ENCODE measurements at places on chromosomes 16 and 17.

GRCh38 chr17:3710951-3711383, 12.7 kb upstream of the HASPIN start:
- H3K27ac ChIP-seq, result no peak overlapping the region
- H3K36me3 ChIP-seq, result peaks cover 16% of the 10 kb centered on the region
- H3K4me3 ChIP-seq, result no peak overlapping the region
- peaks cover 3% of the 10 kb centered on the region for H3K4me1 ChIP-seq

DNA sequence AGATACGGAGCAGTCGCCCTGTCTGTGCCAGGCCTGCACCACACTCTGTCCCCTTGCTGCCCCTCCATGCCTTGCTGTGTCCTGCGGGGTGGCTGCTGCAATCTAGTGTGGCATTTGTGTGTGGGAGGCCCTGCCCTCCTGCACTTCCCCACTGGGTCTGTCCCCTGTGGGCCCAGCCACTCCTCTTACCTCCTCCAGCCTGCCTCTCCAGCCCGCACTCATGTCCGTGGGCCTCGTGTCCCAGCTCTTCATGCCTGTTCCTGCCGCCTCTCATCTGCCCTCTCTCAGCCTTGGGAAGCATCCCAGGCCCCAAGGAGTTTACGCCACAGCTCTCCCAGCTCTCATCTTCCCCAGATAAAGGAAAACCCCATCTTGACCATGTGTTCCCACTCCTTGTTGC, 26.6 kb downstream of the CRAMP1 start:
- no peak for DNase-seq
- H3K4me3 ChIP-seq, result no peak overlapping the region
- no peaks in the 10 kb centered on the region for H3K4me1 ChIP-seq
- no peak overlapping the region for H3K27ac ChIP-seq
- H3K27me3 ChIP-seq, result no peaks in the 10 kb centered on the region

DNA sequence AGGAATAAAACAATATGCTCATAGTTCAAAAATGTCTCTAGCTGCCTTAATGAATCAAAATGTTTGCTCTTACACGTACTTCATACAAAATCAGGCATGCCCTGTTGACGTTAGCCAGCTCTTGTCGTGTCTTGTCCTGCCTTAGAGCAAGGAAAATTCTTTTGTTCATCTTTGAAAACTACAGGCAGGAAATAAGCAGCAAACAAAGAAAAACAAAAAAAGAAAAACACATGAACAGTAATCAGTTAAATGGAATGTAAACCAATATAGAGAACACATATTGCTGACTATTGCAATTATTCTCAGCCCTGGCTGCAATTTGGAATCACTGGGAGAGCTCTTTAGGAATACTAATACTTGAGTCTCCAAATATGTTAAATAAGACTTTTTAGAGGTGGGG, 1.7 kb downstream of the CAPNS2 start:
- H3K27ac ChIP-seq, result no peak overlapping the region
- no peaks in the 10 kb centered on the region for H3K36me3 ChIP-seq
- H3K4me3 ChIP-seq, result no peak overlapping the region

- no peaks in the 10 kb centered on the region for H3K36me3 ChIP-seq
- no peak overlapping the region for H3K27ac ChIP-seq
- H3K27me3 ChIP-seq, result no peaks in the 10 kb centered on the region
- H3K4me1 ChIP-seq, result no peaks in the 10 kb centered on the region
- H3K4me3 ChIP-seq, result no peak overlapping the region
Observed at GRCh38 chr17:69058165-69058564, 2.6 kb downstream of the ABCA9 start.

- no peak overlapping the region for H3K27ac ChIP-seq
- H3K27me3 ChIP-seq, result no peaks in the 10 kb centered on the region
- DNase-seq, result no peak
Observed at GRCh38 chr16:77387815-77388209, 47.0 kb downstream of the ADAMTS18 start.

- H3K27ac ChIP-seq, result no peak overlapping the region
- no peaks in the 10 kb centered on the region for H3K36me3 ChIP-seq
- no peak for DNase-seq
- H3K27me3 ChIP-seq, result no peaks in the 10 kb centered on the region
- peaks cover 3% of the 10 kb centered on the region for H3K4me1 ChIP-seq
Observed at GRCh38 chr16:54245788-54246453, 40.7 kb downstream of the IRX3 start.

GRCh38 chr17:33038740-33039139, 47.1 kb downstream of the SPACA3 start:
- DNase-seq, result no peak
- H3K27ac ChIP-seq, result no peak overlapping the region
- H3K4me1 ChIP-seq, result no peaks in the 10 kb centered on the region
- no peaks in the 10 kb centered on the region for H3K27me3 ChIP-seq
- no peak overlapping the region for H3K4me3 ChIP-seq

GRCh38 chr17:56679777-56680422, 86.4 kb downstream of the NOG start:
- H3K27ac ChIP-seq, result no peak overlapping the region
- no peaks in the 10 kb centered on the region for H3K36me3 ChIP-seq
- peaks cover 3% of the 10 kb centered on the region for H3K4me1 ChIP-seq
- no peak overlapping the region for H3K4me3 ChIP-seq

GRCh38 chr17:733743-734142, 1.3 kb downstream of the TLCD3A start:
- no peaks in the 10 kb centered on the region for H3K27me3 ChIP-seq
- peak overlapping the region; percentile 81 for H3K4me3 ChIP-seq
- no peak for DNase-seq
- H3K36me3 ChIP-seq, result no peaks in the 10 kb centered on the region
- peaks cover 17% of the 10 kb centered on the region for H3K4me1 ChIP-seq

- H3K27me3 ChIP-seq, result no peaks in the 10 kb centered on the region
- no peak for DNase-seq
- no peaks in the 10 kb centered on the region for H3K36me3 ChIP-seq
- no peak overlapping the region for H3K27ac ChIP-seq
- H3K4me3 ChIP-seq, result no peak overlapping the region
Observed at GRCh38 chr17:54180950-54181349, 358.2 kb downstream of the KIF2B start.

DNA sequence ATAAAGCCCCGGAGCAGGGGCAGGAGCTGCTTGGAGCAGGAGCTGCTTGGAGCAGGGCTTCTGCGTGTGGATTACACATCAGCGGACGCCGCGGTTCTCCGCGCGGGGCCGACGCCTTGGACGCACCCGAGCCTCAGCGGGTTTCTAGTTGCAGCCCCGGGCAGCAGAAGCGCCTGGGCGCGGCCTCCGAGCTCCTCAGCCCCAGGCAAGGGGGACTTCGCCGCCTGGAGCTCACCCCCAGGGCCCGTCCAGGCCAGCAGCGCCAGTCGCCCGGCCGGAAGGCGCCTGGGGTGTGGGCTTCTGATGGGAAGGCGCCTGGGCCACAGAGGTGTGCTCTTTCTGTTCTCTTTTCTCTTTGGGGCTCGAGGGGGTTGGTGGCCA, 6.3 kb downstream of the FOXF1 start:
- peaks cover 21% of the 10 kb centered on the region for H3K4me1 ChIP-seq
- H3K36me3 ChIP-seq, result no peaks in the 10 kb centered on the region
- H3K27me3 ChIP-seq, result peaks cover 25% of the 10 kb centered on the region
- no peak overlapping the region for H3K4me3 ChIP-seq

GRCh38 chr16:14278749-14279148, 207.6 kb downstream of the MRTFB start:
- no peak for DNase-seq
- H3K27me3 ChIP-seq, result no peaks in the 10 kb centered on the region
- H3K4me3 ChIP-seq, result no peak overlapping the region
- H3K4me1 ChIP-seq, result no peaks in the 10 kb centered on the region

DNA sequence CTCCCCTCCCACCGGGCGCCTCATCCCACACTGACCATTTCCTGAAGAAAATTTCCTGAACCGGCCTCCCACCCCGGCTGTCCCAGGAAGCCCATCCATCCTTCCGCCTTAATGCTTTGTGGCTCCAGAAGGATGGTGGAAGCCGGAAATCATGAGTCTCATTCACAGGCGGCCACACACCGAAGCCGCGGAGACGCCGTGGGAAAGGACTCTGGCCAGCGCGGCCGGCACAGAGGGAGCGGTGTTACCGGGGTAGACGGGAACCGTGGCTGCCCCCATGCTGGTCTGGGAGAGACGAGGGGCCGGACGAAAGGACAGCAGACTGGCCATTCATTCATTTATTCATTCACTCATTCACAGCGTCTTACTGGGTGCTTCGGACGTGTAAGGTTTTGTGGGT, 326.8 kb downstream of the SEC14L1 start:
- no peak for DNase-seq
- no peak overlapping the region for H3K27ac ChIP-seq
- H3K4me3 ChIP-seq, result no peak overlapping the region
- H3K27me3 ChIP-seq, result no peaks in the 10 kb centered on the region
- H3K4me1 ChIP-seq, result peaks cover 31% of the 10 kb centered on the region
- no peaks in the 10 kb centered on the region for H3K36me3 ChIP-seq

- H3K27ac ChIP-seq, result no peak overlapping the region
- H3K4me3 ChIP-seq, result no peak overlapping the region
- DNase-seq, result no peak
- H3K36me3 ChIP-seq, result no peaks in the 10 kb centered on the region
- no peaks in the 10 kb centered on the region for H3K4me1 ChIP-seq
Observed at GRCh38 chr16:66264311-66265047, 102.0 kb upstream of the CDH5 start.

- no peak overlapping the region for H3K27ac ChIP-seq
- H3K36me3 ChIP-seq, result no peaks in the 10 kb centered on the region
- no peaks in the 10 kb centered on the region for H3K4me1 ChIP-seq
Observed at GRCh38 chr17:22268214-22268911, 576.0 kb downstream of the KCNJ18 start.

DNA sequence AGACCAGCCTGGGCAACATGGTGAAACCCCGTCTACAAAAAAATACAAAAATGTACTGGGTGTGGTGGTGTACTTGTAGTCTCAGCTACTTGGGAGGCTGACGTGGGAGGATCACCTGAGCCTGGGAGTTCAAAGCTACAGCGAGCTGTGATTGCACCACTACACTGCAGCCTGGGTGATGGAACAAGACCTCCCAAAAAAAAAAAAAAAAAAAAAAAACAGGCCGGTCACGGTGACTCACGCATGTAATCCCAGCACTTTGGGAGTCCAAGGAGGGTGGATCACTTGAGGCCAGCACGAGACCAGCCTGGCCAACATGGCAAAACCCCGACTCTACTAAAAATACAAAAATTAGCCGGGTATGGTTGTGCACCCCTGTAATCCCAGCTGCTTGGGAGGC, 12.7 kb upstream of the APPBP2 start:
- no peak overlapping the region for H3K27ac ChIP-seq
- H3K27me3 ChIP-seq, result no peaks in the 10 kb centered on the region
- no peak for DNase-seq
- H3K4me3 ChIP-seq, result no peak overlapping the region
- no peaks in the 10 kb centered on the region for H3K4me1 ChIP-seq

DNA sequence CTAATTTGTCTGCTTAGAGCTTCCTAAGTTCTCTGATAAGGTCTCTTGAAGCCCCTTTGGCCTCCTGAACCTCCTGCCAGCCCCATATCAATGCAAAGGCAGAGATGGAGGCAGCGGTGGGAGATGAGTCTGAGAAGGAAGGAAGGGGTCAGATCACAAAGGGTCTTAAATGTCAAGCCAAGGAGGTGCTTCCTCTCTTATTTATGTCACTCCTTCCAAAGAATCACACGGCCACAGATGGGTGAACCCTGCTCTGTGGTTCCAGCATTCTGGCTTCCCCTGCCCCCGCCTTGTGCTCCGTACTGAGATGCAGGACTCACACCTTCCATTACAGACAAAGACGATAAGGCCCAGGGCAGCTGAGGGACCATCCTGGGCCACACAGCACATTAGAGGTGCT, 96.3 kb downstream of the GSG1L start:
- no peak overlapping the region for H3K4me3 ChIP-seq
- no peak for DNase-seq
- H3K36me3 ChIP-seq, result no peaks in the 10 kb centered on the region
- no peaks in the 10 kb centered on the region for H3K27me3 ChIP-seq
- no peak overlapping the region for H3K27ac ChIP-seq
- H3K4me1 ChIP-seq, result no peaks in the 10 kb centered on the region

DNA sequence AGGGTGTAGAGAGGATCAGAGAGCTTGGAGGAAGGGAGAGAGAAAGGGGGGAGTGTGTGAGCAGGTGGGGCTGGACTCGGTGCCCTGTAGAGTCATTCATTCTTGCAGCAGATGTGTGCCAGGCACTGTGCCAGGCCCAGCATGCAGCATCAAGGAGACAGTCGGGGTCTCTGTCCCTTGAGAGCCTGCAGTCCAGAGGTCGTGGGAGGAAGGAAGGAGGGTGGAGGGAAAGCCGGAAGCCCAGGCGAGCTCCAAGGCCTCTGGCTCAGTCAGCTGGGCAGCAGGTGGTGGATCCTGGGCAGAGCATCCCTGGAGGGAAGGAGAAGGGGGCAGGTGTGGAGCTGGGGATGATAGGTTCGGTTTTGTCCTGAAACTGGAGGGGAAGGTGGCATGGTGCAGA, 27.5 kb downstream of the EPN2 start:
- no peak overlapping the region for H3K4me3 ChIP-seq
- H3K27me3 ChIP-seq, result no peaks in the 10 kb centered on the region
- H3K27ac ChIP-seq, result peak overlapping the region; percentile 80
- no peak for DNase-seq
- H3K36me3 ChIP-seq, result no peaks in the 10 kb centered on the region

DNA sequence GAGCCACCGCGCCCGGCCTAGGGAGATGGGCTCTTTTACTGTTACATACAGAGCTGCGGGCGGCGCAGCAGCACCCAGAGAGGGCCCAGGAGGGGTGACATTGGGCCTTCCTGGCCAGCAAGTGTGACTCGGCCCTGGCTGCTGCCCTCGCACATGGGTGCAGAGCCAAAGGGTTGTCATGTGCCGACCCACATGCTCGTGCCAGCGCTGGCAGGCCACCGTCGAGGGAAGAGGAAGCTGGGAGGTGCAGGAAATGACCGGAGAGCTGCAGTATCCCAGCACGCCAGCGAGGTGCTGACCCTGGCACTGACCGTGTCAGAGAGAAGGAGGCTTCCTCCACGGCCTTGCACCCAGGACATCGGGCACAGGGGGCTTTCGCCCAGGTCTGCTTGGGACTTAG, 8.0 kb downstream of the ENDOV start:
- H3K4me1 ChIP-seq, result peaks cover 6% of the 10 kb centered on the region
- H3K27ac ChIP-seq, result no peak overlapping the region
- H3K4me3 ChIP-seq, result no peak overlapping the region
- DNase-seq, result no peak
- H3K36me3 ChIP-seq, result no peaks in the 10 kb centered on the region
- no peaks in the 10 kb centered on the region for H3K27me3 ChIP-seq

DNA sequence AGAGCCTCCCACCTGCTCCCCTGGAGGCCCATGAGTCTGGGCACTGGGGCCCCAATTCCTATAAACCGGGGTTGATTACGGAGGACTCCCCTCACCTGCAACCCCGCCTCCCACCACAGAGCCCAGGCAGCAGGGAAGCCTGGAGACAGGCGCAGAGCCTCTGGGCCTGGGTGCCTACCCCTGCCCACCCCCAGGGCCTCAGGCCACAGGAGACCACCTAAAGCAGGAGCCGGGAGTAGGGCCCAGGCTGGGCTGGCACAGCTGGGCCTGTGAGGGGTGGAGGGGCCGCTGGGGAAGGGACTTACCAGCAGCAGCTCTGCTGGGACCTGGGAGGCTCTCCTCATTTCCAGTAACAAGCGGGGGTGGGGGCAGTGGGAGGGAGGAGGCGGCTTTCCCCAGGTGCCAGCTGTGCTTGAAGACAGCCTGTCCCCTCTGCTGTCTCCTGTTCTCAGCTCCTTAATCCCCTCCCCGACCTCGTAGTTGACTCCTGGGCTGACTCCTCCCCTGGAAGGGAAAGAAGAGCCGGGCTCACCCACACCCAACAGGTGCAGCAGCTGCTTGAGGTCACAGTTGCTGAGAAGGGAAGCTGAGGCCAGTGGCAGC, 46.8 kb downstream of the TMEM235 start:
- no peak for DNase-seq
- H3K4me1 ChIP-seq, result no peaks in the 10 kb centered on the region
- no peaks in the 10 kb centered on the region for H3K27me3 ChIP-seq
- no peak overlapping the region for H3K4me3 ChIP-seq
- no peaks in the 10 kb centered on the region for H3K36me3 ChIP-seq
- H3K27ac ChIP-seq, result no peak overlapping the region

GRCh38 chr17:27993723-27994310, 48.7 kb upstream of the NLK start:
- no peak for DNase-seq
- no peaks in the 10 kb centered on the region for H3K27me3 ChIP-seq
- no peak overlapping the region for H3K27ac ChIP-seq
- H3K36me3 ChIP-seq, result no peaks in the 10 kb centered on the region

Measured in thoracic aorta (tissue), 2 donors.